NCI-H1048 (cell line): ENCODE measurements at places on chromosomes 1 and 21.

- no peak for DNase-seq
Observed at GRCh38 chr1:22754824-22755223, 44.2 kb downstream of the EPHB2 start.

GRCh38 chr1:23200883-23201282, 16.4 kb downstream of the HTR1D start:
- DNase-seq, result no peak

DNA sequence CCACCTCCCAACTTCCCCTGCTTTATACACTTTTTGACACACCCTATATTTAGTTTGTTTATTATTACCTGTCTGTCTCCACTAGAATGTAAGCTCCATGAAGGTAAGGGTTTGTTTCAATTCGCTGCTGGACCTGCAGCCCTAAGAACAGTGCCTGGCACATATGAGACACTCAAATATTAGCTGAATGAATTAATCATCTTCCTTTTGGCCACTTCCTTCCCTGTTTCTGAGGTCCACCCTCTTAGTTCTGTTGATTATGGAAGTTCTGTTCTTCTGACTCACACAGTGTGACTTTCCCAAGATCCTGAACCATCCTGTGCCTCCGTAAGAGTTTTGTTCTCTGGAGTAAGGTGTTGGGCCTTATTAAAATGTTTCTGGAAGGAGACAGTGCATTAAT, 40.4 kb upstream of the GJA5 start:
- no peak for DNase-seq

- DNase-seq, result no peak
Observed at GRCh38 chr21:33402001-33402979, 923 bp upstream of the IFNGR2 start.

DNA sequence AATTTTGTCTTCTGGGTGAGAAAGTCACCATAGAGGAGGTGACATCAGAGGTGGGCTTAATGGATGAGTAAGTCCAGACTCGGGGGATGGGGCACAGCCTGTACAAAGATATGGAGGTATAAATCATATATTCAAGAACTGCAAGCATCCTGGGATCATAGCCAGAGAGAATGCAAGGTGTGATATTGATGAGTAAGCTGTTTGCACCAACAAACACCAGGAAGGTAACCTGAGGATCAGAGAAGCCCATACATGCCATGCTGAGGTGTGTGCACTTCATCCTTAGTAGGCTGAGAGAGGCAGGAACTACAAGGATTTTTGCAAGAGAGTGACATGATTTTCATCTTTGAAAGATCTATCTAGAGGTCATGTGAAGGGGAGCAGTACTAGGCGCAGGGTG, 306.4 kb downstream of the HHAT start:
- DNase-seq, result no peak

- DNase-seq, result no peak
Observed at GRCh38 chr1:155254714-155255242, 505 bp downstream of the ENTREP3 start.
